ENCODE measurements at places on chromosomes 3 and 15.
A peak's percentile ranks its signal among the peaks of the same experiment; 100 is the strongest.

- no peak for DNase-seq
Measured at GRCh38 chr15:83700082-83700481, 46.2 kb downstream of the ADAMTSL3 start.

DNA sequence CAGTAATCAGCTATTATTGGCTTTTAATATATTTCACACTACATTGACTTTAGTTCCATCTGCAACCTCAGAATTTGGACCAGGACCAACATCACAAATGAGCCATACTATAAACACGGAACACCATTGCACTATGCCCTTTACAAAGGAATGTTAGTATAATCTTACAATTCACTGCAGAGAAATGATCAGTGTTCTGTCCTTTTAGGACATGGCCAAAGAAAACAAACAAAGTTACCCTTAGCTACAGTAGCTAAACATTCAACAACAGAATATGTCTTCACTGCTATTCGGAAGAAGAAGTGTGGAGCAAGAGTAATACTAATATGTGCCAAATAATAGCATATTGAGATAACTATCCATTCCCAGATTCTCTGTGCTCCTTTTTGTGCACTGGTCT, 90.4 kb downstream of the NAALADL2 start:
- no peak for DNase-seq

- DNase-seq, result no peak
Measured at GRCh38 chr15:42152196-42152920, 4.1 kb downstream of the PLA2G4F start.

DNA sequence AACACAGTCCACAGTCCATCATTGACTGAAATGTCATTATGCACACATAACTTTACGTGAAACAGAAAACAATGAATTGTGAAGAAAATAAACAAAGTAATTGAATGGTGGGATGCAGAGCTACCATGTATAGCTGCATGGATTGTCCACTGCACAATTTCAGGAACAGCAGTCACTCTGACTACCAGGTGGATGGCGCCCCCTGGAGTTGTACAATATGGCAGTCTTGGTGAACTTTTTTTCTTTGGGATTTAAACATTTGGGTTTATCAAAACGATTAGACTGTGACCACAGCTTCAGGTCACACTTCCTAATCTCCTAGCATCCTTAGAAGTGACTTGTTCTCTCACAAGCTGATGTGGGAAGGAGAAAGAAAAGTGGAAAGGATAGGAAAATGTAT, 48.9 kb upstream of the TCF12 start:
- DNase-seq, result peak; percentile 13

DNA sequence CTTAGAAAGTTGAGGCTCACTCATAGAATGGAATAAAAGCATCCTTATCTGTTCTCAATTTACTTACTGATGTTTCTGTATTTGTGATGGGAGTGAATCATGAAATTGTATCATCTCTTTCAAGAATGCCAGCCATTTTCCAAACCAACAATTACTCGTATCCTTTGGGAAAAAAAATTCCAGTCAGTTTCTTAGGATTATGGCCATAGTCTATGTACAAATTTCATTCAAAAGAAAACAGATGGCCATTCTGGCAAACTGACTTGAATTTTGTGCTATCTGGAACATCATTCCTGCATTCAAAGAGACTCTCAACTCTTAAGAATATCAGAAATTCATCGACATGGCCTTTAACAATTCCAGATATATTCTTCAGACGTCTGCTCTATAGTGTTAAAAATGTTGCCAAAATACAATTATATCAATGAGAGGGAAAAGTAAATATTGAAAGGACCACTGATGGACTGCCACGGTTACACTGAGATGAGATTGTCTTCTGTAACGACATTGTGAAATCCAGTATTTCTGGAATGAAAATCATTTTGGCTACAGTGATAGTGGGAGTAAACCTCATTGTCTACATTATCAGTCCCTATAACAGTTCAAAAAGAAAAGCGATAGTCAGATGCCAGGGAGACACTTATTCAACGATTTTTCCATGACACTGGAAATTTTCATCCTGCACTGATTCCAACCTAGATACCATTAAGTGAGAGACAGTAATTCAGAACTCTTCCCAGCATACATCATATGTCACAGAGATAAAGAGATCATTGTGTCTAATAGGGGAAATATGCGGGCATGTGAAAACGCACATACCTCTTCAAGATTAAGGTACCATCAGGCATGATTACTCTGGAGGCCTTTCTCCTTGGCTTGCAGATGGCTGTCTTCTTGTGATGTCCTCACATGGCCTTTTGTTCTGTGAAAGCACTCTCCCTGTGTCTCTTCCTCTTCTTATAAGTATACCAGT, 953.8 kb upstream of the ALCAM start:
- no peak for DNase-seq

DNA sequence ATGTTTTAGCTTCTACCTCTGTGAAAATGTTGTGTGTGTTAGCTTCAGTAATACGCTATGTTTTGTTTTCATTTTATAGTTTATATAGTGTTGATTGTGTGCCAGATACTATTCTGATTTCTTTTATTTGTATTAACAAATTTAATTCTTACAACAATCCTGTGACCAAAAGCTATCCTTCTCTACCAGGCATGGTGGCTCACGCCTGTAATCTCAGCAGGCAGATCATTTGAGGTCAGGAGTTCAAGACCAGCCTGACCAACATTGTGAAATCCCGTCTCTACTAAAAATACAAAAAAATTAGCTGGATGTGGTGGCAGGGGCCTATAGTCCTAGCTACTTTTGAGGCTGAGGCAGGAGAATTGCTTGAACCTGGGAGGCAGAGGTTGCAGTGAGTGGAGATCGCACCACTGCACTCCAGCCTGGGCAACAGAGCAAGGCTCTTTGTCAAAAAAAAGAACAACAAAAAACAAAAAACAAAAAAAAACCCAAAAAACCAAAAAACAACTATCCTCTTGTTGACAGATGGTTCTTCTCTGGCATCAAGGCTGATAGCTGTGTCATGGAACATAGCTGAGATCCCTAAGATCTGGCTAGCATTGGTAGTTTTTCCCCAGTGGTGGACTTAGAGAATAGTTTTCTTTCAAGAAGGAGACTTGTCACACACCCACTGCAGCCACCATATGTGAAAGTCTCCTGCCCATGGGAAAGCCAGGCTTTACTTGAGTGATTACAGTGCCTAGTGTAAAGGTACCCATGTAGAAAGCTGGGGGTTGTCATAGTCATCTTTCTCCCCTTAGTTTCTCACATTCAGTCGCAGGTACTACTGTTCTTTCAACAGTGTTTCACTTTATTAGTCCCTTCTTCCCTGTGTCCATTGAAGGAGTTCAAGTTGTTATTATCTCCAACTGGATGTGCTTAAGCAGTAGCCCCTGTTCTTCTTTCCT, 116.5 kb downstream of the UBE2E2 start:
- no peak for DNase-seq

GRCh38 chr3:64741341-64741740, 53.5 kb upstream of the ADAMTS9 start:
- no peak for DNase-seq

DNA sequence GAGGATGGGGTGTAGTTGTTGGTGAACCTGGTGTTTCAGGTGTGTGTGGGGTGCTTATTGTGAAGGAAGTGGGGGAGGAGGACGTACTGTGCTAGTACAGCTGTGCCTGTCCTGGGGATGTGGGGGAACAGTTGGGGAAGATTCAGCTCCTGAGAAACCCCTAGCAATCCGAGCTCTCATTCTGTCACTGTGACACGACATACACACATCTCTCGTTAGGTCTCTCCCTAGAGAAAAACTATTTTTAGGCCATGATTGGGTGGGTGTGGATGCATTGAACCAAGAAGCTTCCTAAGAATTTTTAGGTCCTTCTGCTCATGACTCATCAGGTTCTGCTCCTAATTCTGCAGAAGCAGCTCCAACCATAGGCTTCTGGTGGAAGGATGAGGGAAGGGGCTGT, 54.3 kb downstream of the SLC30A4 start:
- DNase-seq, result no peak

DNA sequence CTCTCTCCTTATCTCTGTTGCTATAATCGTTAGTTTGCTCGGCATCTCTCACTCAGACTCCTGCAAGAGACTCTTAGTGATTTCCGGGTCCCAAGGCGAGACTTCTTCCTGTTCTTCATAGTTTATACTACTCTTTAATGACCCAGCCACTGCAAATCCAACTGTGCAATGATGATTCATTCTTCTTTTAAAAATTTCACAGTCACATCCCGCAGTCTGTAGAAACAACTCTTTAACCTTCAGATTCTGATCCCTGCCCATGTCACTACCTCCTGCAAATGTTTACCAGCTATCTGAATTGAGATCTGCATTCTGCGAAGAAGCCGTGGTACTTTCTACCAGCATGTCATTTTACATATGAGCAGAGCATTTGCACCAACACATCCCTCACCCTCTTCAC, 2.8 kb upstream of the VGLL3 start:
- DNase-seq, result no peak

Measured in NCI-H1436 (cell line).